Activated T-helper 2 cell treated with anti-CD3 and anti-CD28 coated beads, Interferon-gamma antibody, Interleukin-2, Interleukin-4, amounts not matched to agents 10 μg/mL and 5 μg/mL and 100 μg/mL, durations not matched to agents 14 hours and 24 hours and 36 hours (primary cell): ENCODE measurements at places on chromosomes 6 and 20.

DNA sequence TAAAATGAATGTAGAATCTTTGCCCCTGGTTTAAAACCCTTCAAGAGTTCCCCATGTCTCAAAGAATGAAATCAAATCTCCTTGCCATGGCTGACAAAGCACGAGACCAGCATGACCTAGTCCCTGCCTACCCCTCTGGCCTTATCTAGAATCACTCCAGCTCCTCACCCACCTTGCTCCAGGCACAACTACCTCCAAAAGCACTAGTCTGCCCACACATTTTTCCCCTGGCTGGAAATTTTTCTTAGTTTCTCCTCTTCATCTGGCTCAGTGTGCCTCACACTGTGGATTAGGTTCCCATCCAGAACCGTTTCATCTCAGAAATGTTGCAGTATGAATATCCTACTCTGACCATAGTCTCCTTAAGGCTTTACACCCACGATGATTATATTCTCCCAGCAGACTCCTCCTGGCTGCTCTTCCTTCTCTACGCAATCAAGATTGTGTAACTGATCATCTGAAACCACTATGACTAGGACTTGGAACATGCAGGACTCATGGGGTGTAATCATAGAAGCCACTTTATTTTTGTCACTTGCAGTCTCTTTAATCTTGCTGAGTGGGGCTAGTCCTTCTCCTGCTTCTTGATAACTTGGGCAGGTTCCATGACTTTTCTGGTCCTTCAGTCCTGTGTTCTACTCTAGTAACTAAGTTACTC, 7.8 kb upstream of the MRS2 start:
- DNase-seq = no peak

- no peak for DNase-seq
These were observed 84.2 kb upstream of the CNKSR3 start for GRCh38 chr6:154594496-154595198.

GRCh38 chr6:125304970-125305660, 3.3 kb upstream of the HDDC2 start:
- no peak for DNase-seq

GRCh38 chr6:15447546-15448267, 201.8 kb downstream of the JARID2 start:
- DNase-seq = no peak

DNA sequence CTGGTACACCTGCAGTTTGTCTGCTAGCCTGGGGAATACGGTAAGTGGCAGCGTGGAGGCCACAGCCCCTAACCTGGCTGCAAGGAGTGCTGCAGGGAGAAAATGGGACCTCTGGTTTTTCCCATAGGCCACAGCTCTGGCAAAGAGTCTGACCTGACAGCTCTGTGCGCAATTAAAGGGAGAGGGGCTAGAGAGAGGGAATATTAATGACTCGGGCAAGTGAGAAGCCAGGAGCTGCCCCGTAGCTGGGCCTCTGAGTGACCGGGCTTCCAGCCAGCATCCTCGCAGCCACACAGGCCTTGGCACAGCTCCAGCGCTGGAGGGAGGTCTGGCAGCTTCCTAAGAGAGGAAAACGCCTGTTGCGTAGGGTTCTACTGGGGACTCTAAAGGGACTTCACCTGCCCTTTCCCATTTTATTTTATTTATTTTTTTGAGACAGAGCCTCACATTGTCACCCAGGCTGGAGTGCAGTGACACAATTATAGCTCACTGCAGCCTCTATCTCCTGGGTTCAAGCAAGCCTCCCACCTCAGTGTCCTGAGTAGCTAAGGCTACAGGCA, 18.2 kb upstream of the OCSTAMP start:
- no peak for DNase-seq

DNA sequence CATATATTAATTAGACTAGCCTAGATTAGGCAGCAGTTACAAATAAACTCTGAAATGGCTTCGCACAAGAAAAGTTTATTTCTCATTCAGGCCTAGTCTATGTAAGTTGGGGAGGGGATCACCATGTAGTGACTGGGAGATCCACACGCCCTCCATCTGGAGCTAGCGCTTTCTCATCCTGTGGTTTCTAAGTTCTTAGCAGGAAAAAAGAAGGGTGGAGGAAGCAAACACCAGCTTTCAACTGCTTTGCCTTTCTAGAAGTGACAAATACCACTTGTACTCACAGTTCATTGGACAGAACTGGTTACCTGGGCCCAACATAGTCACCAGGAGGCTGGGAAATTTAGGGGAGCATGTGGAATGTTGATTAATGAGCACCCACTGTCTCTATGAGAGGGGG, 46.6 kb downstream of the NDUFAF5 start:
- no peak for DNase-seq
